ENCODE measurements at places on chromosomes 16 and 17.

DNA sequence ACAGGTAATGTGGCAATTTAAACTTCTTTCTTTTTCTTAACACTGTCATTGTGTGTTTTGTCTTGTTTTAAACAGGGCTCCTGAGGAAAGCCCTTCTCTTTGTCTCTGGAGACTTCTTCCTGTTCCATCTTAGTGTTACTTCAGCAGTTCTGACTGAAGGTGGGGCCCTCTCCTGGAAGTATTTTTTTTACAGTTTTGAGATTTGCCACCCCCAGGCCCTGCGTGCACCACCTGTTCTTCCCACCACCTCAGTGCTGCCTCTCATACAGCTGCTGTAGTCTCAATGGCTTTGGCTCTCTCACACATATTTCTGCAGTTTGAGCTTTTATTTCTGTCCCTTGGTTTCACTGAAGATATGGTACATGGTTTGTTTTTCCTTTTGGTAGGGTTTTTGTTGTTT, 52.5 kb upstream of the ALDH3A1 start:
- no peak for DNase-seq

DNA sequence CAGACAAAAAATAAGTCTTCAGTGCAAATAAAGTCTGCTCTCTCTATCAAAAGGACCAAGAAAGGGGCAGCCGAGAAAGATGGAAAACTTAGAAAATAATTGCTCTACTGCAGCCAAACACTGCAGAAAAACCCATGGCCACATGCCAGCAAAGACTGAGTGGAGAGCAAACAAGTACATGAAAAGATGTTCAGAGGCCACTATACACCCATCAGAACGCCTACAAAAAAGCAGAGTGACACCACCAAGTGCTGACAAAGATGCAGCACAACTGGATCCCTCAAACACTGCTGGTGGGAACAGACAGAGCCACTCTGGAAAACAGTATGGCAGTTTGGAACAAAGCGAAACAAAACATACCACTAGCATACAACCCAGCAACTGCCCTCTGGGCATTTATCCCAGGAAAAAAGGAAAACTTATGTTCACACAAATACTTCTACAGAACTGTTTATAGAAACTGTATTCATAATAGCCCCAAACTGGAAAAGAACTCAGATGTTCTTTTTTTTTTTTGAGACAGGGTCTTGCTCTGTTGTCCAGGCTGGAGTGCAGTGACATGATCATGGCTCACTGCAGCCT, 36.7 kb downstream of the KIAA0753 start:
- no peak for DNase-seq

GRCh38 chr16:65176603-65177002, 54.7 kb upstream of the CDH11 start:
- DNase-seq = no peak

GRCh38 chr17:63405741-63406261, 40.3 kb downstream of the CYB561 start:
- no peak for DNase-seq

DNA sequence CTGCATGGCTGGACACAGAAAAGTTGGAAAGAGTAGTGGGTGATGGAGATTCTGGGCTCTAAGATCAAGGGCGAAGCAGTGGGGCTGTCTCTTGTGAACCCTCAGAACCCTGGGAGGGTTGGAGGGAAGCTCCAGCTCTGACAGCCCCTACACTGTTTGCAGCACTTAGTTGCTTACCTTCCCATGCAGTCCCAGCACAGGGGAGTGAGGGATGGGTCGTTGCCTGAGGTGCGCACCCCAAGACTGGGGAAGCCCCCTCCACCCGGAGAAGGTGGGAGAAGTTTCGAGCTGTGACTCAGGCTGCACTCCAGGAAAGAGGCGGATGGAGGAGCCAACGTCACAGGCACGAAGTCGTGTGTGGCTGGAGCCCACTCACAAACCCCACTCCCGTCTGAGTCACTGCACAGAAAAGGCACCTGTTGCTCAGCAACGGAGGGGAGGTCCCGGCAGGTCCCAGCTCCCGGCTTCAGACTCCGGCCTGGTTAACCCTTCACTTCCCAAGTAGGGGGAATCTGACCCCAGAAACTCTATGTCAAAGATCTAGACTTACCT, 60.1 kb downstream of the AIPL1 start:
- peak; percentile 56 for DNase-seq

GRCh38 chr17:71398800-71399219, 722.0 kb upstream of the SOX9 start:
- no peak for DNase-seq

GRCh38 chr16:71927383-71927782, 32.1 kb downstream of the IST1 start:
- DNase-seq = no peak

- no peak for DNase-seq
Observed at GRCh38 chr17:78325076-78325687, 34.7 kb downstream of the SOCS3 start.

GRCh38 chr17:68592009-68592408, 9.2 kb downstream of the FAM20A start:
- DNase-seq = no peak

- DNase-seq = no peak
Observed at GRCh38 chr17:21089145-21089544, 37.6 kb upstream of the DHRS7B start.

DNA sequence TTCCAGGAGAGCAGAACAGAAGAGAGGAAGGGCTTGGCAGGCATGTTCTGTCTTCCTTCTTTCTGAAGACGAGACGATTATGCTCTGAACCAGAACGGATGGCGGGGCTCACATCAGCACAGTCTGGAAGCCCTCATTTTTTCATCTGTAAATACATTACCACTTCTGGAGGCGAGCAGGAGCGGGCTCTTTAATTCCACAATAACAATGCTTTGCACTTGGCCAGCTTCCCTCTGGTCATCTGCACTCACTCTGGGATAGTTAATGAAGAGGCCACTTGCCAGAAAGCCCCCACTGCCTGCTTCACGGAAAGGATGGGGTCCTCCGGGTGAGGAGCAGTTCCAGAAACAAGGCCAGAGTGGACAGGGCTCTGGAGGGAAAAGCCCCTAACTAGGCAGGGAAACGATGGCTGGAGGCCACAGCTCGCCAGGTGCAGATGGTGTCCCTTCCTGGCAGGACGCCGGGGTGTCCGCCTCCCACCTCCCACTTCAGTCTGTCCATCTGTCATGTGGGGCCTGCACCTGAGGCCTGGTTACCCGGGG, 13.1 kb upstream of the BCAR1 start:
- DNase-seq = no peak

DNA sequence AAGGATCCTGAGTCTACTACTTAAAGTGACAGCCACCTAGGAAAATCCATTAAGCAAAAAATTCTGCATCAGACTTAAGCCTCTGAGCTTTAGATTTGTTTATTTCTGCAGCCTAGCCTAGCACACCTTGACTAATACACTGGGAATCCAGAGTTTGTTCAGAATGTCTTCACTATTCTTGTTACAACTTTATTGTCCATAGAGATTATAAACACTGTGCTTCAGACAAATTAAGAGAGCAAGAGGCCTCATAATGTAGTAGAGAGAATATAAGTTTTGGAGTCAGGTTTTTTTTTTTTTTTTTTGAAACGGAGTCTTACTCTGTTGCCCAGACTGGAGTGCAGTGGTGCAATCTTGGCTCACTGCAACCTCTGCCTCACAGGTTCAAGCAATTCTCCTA, 8.9 kb upstream of the THUMPD1 start:
- DNase-seq = no peak

DNA sequence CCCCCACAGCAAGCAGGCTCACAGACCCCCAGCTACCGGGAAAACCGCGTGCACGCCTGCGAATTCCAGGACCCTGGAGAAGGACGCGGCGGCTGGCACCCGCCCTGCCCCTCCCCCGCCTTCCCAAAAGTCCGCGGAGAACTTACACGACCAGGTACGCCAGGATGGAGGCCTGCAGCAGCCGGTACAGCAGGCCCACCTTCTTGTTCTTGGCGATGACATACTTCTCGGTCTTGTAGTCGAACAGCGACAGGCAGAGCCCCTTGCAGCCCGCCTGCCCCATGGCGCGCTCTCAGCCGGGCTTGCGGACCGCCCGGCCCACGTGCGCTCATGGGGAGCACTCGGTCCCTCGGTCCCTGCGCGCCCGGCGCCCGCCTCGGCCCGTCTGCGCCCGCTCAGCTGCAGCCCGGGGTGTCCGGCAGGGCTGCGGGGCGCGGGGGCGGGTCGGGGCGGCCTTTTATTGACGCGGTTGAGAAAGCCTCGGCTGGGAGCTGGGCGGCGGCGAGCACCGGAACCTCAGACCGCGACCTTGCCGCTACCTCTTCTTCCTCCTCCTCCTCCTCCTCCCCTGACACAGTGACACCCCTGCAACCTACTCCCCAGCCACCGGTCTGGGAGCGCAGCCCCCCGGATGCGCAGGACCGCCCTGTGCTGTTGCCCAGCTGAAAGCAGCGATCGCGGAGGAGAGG, at the start of gene P2RX5:
TSS of gene P2RX5 (minus strand) at position 433 of the 689 bp plus-strand sequence. CDS start at position 283, 150 bp downstream.
- DNase-seq = peak; percentile 22

- peak; percentile 26 for DNase-seq
Observed at GRCh38 chr16:30567160-30567990, 4.1 kb downstream of the ZNF688 start.

DNA sequence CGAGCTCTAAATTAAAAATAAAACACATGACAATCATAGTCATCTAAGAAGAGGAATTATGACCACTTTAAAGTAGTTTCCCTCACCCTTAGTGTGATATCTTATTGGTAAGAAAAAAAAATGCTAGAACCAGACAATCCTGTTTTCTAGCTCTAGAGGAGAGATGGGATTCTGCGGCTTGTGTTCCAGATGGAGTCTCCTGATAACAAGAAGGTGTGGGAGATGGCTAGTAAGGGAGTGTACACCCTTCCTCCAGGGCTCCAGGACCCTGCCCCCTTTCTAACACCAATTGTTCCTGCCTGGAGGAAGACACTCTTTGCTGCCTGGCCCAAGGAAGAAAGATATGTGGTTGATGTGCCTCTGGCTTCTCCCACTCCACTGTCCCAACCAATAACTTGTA, 68.8 kb upstream of the FBXO47 start:
- no peak for DNase-seq

DNA sequence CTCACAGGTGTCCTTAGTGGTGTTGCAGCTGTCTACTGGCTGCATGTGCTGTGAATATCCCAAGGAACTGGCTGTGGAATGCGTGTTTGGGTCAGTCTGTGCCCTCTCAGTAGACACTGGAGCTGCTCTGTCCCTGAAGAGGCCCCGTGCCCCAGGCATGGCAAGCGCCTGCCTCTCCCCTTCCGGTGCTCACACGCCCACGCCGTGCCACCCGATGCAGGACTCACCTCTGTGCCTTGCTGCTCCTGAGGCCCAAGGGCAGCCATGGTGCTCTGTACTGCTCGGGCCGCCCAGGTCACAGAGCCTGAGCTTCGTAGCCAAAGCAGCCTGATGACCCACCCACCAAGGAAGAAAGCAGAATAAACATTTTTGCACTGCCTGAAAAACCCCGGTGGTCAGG, 10.0 kb downstream of the RGS11 start:
- no peak for DNase-seq

DNA sequence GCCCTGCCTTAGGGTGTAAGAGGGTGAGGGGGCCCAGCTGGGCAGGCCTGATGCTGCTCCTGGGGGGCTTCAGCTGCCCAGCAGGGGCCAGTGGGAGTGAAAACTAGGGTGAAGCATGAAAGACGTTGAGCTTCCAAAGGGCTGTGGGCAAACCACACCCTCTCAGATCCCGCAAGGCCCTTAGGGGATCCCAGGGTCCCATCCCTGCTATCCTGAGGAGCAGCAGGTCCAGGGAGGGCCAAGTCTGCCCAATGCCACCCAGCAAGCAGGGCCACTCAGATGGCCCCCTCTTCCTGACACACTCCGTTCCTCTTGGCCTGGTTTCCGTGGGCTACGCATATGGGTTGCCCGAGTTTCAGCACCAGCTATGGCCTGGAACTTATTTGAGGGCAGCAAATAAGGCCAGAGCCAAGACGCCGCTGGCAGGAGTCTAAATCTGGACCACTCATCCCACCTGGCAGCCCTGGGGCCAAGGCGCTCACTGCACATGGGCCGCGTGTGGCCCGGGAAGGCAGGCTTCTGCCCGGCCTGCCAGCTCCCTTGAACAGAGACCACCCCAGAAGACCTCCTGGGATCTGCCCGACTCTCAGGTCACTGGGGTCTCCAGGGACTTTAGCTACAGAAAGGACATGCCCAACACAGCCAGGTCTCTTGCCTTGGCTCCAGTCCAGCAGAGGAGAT, 4.2 kb downstream of the ATP2A3 start:
- DNase-seq = no peak

DNA sequence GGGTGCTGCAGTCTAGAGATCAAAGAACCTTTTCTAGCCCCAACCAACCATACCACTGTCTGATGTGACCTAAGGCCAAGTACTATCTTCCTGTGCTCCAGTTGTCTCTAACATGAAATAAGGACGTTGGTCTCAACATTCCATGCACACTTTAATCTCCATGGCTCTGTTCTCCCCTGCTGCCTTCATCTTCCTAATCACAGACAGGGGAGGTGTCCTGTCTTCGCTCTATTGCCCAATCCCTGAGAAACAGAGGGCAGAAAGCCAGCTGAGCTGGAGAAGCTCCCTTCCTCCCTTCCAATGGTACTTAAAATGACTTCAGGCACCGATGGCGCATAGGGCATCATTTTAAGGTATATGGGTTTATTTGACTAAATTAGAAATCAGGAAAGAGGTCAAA, 148.9 kb upstream of the GNAO1 start:
- DNase-seq = no peak

DNA sequence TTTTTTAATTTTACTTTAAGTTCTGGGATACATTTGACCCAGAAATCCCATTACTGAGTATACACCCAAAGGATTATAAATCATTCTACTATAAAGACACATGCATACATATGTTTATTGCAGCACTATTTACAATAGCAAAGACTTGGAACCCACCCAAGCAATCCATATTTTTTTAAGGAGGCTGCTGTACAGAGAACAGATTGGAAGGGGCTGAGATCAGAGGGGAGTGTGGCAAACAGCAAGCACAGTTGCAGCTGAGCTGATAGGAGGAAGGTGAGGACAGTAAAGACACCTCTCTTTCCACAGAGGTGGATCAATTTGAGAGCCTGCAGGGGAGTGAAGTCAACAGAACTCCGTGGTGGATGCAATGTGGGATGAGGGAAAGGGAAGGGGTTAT, 10.2 kb upstream of the TMEM238L start:
- DNase-seq = no peak
